ENCODE measurements at places on chromosomes 3 and 15.

DNA sequence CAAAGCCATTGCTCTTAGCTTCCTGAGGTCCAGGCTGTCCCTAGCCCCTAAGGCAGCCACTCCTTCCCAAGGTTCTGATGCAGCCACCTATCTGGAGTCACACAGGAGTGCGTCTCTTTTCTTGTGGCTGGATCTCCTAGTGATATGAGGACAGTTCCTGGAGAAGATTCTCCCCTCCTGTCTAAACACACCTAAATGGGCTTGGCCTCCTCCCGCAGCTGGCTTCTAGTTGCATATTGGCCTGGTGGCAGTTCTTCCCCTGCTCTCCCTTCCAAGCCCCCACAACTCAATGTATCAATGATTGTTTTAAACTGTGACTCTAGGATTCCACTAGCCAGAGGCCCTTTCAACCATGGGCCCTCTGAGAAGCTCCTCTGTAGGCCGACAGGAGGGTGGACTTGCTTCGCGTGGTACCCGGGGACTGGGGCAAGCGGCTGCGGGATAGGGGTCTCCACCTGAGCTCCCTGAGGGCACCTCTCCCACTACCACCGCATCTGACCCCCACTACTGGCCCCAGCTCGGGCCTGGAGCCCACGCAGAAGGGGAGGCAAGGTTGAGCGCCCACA is 1.4 kb downstream of the ITGA11 start:
- DNase-seq: no peak

DNA sequence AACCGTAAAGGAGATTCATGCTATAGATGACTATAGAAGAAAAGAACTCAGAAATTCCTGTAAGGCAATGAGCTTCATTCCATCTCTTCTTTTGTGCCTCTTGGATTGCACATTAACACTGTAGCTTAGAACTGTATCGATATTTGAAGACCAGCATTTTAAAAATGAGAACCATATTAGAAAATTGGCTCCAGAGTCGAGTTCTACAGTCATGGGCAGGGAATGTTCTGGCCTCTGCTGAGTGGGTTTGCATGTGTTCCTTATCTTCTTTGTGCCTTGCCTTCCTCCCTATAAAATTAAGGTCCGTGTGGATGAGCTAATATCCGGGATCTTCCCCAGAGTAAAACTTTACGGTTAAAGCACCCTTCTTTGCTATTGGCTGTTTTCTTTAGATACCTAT is 77.4 kb upstream of the PLCL2 start:
- no peak for DNase-seq

DNA sequence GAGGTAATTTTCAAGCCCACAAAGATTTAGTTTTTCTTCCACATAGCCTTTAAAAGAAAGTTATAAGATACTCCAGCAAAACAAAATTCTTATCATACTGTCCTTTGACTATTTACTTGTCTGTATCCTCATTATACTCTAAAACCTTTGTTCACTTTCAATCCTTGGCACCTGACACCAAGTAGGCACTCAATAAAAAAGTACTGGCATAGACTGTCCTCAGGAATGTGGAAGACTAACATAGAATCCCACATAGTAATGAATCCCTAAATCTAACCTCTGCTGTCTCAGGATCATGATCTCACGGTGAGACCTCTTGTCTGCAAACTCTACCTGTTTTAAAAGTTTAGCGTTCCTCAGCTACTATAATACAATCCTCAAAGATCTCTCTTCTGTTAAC is 21.6 kb downstream of the PHC3 start:
- no peak for DNase-seq

DNA sequence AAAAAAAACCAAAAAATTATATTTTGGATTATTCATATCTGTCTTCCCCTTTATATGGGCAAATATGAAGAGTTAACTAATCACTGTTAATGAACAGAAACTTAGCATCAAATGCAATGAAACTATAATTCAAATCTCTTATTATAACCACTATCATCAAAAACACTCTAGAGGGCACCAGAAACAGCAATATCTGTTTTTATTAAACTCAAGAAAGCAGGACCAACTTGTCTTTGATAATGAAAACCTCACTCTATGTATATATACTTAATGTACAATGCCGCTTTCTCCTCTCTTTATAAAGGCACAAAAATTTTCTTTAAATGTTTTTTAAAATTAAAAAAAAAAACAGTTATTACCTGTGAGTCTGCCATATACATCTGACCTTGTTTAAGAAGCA is 92.7 kb downstream of the UACA start:
- no peak for DNase-seq

- DNase-seq: no peak
These were observed 35.6 kb downstream of the SNAPC5 start for GRCh38 chr15:66461917-66462316.

- DNase-seq: no peak
These were observed 350.5 kb upstream of the ICE2 start for GRCh38 chr15:60829416-60829815.

- DNase-seq: no peak
These were observed 30.2 kb upstream of the PARL start for GRCh38 chr3:183914856-183915255.

DNA sequence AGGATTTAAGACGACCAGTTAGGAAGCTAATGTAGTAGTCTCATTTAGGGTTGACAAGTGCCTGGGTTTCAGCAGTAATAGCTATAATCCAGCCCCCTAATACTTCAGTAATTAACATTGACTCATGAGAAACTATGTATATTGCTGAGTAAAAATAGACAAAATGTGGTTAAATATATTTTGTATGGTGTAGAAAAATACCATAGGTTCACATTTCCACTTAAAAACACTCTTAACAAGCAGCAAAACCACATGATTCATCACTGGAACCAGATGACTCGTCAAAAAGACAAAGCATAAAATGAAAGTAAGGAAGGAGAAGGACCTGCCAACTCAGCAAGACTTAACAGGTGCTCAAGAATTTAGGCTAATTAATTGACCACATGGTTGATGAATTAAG is 288.9 kb downstream of the EFHB start:
- DNase-seq: no peak

DNA sequence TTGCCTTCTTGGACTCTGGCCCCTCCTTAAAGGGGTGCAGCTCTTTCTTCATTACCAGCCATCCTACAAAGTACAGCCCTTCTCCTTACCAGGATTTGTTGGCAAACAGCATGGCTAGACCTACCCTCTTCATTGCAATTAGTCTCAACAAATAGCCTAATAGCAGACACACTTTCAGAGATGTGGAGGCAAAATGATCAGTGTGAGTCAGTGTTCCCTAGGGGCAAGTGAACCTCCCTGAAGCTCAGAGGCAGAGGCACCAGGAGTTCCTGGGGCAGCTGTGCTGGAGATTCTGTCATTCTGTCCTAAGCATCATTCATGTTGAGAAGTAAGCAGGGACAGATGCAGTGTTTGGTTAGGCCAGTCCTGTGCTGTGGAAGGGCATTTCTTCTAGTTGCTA is 14.6 kb upstream of the MECOM start:
- DNase-seq: no peak

DNA sequence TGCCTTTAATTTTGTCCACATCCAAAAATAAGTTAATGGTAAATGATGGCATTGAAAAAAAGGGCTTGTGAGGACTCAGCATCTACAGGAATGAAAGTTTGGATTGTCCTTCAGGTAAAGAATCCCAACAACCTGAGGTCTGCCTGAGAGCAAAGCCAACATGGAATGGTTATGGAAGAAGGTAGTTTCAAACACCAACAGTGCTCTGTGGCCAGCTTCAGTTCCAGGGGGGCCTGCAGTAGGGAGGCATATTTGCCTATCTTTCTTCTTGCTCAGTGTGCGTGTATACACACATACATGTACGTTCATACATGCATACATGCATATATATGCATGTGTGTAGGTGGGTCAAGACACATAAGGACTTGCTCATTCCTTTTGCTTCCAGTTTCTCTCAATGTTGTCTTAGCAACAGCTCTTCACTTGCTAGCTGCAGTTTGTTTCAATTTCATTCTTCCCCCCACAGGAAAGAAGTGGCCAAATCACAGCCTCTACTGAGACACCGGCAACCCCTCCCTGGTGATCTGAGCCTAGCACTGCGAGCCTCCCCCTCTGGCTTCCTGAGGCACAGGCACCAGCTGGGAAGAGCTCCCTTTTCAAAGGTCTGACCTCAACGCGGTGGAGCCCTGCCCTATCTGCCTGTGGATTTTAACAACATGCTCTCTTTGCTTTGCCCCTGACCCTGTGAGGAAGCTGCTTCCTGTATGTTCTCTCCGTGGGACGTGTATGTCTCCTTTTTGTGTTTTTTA is 146.2 kb downstream of the KLF13 start:
- DNase-seq: peak; percentile 28

DNA sequence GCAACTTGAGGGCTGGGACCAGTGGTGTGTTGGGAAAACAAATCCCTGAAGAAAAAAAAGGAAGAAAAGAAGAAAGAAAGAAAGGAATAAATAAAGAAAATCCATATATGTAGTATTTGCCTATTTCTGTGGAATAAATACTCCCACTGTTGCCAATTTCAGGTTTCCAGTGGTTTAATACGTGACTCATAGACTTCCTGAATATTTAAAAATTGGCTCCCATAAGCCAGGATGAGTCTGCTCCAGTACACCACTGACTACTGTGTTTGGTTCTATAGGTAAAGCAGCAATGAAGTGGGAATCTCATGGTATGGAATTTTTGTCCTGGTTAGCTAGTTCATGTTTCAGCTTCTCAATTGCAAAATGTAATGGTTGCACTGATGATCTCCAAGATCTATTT is 31.6 kb downstream of the PYDC2 start:
- no peak for DNase-seq

DNA sequence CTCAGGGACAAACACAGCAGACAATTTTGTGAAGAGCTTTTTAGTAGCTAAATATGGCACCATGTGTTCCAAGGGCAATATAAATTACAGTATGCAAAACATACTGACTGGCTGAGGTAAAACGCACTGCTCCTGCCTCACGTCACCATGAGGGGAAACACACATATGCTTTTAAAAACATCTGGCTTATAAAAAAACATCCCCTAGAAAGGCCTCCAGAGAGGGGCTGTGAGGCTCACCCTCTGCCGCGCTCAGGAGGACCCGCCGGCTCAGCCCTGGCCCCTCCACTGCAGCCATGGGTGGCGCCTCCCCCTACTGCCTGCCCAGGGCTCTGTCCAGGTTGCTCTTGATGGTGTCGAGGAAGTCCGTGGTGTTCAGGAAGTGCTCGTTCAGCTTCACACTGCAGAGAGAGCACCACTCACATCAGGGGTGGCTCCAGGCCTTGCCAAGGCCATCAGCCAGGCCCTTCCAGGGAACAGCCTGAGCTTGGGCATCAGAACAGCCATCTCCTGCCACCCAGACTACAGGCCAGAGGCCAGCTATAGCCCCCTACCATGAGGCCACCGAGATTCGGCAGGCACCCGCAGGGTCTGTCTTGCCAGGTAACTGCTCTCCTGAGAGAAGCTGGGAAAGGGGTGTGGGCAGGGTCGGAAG is 18.2 kb downstream of the IDH2 start:
- no peak for DNase-seq

DNA sequence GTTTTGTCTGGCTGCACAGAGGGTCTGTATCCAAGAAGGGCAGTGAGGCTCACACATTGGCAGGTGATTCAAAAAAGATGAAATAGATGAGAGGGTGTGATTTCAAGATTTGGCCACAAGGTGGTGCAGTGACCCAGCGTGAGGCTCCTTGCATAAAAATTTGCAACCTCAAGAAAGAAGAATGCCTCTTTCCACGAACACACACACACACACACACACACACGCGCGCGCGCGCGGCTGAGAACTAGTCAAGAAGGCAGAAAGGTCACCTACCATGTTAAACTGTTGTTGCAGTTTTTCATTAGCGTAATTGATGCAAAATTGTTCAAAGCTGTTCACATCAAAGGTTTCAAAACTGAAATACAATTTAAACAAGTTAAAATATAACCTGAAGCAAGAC is 39.2 kb downstream of the MYO5C start:
- peak; percentile 70 for DNase-seq

DNA sequence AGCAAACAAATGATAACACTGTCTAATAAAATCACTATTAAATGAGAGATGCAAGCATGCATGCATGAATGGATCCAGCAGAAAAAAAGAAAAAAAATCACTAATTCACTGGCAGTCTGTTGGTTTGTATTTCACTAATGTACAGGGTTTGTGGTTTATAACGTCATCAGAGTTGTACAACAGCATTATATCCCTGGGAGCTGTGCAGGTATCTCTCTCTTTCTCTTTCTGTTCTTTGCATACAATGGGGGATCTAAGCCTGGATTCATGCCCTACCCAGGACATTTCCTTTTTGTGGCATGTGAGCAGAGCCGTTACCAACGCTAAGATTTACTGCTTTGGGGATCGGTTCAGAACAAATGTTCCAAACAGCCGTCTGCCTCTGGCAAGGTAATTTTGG is 229.5 kb downstream of the SOX2 start:
- no peak for DNase-seq

GRCh38 chr15:58676766-58677165 is 72.7 kb downstream of the ADAM10 start:
- DNase-seq: no peak

DNA sequence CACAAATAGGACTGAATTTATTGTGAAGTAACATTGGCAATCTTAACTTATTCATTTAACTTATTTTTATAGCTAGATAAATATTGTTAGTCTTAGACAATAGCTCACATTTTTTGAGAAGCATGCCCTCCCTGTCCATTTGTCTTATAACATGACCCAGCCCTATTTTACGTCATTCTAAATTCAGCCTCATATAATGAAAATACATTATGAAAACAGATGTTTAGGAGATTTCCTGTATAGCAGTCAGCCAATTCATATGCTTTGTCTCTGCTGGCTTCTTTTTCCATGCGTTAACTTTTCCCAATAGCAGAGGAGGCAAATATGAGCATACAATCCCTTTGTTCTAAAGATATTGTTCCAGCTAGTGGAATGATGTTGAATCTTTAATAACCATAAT is 29.3 kb downstream of the CD200 start:
- no peak for DNase-seq

- DNase-seq: no peak
These were observed 44.9 kb upstream of the ALDH1A3 start for GRCh38 chr15:100834731-100835130.

- DNase-seq: no peak
These were observed 188.1 kb downstream of the THRB start for GRCh38 chr3:24306518-24306917.
